Globus pallidus (tissue), 1 donor: ENCODE measurements at places on chromosomes 12 and 14.

DNA sequence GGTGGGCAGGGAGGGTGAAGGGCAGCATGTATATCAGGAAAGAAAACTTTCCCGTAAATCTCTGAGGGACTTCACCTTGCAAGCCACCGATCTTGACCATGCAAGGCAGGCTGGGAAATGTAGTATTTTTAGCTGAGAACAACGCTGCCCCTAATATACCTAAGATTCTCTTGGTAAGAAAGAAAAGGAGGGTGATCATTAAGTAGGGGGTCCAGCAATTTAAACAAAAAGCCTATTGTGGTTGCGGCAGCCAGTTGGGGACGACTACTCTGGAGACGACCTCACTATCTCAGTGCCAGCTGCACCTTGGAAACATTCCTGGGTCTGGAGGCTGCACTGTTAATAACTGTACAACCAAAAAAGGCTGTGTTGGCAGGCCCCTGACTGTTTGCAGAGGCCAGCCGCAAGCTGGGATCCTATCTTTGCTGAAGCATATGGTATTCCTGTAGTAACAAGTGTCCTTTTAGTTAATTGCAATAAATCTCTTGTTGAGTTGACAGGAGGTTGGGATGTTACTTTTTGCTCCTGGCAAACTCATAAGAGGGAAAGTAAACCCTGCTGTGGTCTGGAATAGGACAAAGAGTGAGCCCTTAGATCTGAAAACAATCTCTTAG lies 6.4 kb downstream of the APOLD1 start:
- DNase-seq: no peak

- no peak for DNase-seq
Observed at GRCh38 chr14:65228436-65228835, 126.1 kb upstream of the MAX start.

- DNase-seq: no peak
Observed at GRCh38 chr14:88829685-88830302, 5.3 kb downstream of the TTC8 start.

DNA sequence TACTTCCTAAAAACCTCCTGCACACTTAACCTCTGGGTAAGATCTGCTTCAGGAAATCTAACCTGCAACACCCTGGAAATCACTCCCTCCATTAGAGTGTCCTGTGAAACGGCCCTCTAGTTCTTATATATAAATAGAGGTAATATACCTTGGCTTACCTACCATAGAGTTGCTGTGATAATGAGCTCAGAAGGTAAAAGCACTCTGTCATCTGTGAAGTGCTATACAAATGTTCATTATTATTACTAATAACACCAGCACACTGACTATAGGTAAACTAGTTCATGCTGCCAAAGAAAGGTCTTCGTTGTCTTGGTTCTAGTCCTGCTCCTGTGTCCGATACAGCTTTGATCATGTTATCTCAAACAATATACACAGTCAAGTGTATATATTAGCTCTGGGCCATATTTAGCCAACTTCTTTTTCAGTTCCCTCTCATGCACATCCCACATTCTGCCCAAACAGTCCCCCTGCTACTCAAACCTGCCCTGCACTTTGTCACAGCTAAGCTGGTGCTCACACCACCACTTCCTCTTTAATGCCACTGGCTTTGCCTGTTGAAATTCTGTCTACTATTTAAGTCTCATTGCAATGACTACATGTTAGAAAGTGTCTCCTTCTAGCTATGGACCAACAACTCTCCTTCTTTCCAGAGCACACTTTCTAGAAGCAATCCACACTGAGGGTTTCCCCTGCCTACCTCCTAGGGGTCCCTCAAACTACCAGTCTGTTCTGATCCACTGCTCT lies 5.1 kb downstream of the E2F7 start:
- DNase-seq: peak; percentile 24

DNA sequence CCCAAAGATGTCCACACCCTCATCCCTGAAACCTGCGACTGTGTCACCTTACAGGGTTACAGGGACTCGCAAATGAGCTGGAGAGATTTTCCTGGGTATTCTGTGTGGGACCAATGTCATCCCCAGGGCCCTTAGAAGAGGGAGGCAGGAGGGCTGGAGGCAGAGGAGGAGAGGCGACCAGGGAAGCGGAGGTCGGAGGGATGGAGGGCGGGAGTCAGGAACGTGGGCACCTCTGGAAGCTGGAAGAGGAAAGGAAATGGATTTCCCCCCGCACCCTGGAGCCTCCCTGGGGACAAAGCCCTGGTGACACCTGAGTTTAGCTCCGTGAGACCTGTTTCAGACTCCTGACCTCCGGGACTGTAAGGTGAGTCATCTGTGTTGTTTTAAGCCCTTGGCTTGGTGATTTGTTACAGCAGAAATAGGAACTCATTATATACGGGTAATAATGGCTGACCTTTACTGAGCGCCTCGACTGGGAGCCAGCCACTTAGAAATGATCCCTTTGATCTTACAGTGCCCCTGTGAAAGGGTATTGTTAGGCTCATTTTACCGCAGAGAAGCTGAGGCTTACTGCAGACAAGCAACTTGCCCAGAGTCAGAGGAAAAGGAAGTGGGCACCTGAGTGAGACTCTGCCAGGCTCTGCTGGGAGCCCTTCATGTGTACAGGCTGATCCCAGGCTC lies 29.3 kb upstream of the FZD10 start:
- no peak for DNase-seq

- peak; percentile 77 for DNase-seq
Observed at GRCh38 chr12:67943141-67943892, 45.9 kb upstream of the IFNG-AS1 start.

DNA sequence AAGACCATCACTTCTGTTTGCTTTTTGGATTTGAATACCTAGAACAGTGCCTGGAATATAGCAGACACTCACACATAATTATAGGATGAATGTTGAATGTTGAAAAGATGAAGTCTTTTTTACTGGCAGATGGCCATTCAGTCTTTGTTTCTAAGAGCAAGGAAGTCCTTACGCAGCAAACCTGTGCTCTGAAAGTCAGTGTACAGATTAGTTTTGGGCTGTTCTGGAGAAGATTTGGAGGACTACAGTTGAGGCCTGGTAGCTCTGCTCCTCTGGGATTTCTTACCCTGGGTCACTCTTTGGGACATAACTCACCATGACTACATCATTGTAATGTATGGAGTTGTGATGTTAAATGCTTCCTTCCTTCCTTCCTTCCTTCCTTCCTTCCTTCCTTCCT lies 3.3 kb downstream of the OR4E2 start:
- no peak for DNase-seq

GRCh38 chr12:28216016-28216415 lies 25.8 kb downstream of the CCDC91 start:
- DNase-seq: no peak

- no peak for DNase-seq
Observed at GRCh38 chr12:95976416-95976832, 19.7 kb downstream of the HAL start.

GRCh38 chr12:103177639-103178255 lies 220.3 kb downstream of the ASCL1 start:
- peak; percentile 5 for DNase-seq

DNA sequence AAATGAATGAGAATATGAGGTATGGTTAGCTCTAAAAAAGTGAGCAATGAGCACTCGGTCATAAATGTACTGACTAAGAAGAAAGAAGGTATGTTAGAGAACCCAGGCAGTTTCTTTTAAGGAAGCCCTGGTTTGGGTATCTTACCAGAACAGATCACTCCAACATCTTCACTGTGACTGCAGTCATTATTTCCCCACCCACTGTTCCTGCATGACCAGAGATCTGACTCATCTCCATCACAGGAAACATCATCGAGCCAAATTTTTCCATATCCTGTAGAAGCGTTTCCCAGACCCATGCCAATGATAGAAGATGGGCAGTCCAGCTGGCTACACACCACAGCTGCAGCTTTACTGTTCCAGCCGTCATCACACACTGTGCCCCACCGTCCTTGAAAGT lies 48.0 kb downstream of the CD163L1 start:
- DNase-seq: no peak

DNA sequence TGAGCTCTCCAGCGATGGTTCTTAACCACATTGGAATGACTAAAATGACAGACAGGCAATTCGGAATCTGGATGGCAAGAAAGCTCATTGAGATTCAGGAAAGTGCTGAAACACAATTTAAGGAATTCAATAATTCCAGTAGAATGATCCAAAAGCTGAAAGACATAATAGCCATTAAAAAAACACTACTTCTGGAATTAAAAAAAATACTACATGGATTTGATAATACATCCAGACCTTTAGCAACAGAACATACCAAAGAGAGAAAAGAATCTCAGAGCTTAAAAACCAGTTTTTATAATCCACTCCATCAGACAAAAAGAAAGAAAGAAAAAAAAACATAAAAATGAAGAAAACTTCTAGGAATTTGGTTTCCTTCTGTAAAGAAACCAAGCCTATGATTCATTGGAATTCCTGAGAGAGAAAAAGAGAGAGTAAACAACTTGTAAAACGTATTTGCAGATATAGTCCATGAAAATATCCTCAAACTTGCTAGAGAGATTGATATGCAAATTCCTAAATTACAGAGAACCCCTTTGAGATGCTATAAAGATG lies 52.8 kb downstream of the SLCO1B1 start:
- DNase-seq: no peak

DNA sequence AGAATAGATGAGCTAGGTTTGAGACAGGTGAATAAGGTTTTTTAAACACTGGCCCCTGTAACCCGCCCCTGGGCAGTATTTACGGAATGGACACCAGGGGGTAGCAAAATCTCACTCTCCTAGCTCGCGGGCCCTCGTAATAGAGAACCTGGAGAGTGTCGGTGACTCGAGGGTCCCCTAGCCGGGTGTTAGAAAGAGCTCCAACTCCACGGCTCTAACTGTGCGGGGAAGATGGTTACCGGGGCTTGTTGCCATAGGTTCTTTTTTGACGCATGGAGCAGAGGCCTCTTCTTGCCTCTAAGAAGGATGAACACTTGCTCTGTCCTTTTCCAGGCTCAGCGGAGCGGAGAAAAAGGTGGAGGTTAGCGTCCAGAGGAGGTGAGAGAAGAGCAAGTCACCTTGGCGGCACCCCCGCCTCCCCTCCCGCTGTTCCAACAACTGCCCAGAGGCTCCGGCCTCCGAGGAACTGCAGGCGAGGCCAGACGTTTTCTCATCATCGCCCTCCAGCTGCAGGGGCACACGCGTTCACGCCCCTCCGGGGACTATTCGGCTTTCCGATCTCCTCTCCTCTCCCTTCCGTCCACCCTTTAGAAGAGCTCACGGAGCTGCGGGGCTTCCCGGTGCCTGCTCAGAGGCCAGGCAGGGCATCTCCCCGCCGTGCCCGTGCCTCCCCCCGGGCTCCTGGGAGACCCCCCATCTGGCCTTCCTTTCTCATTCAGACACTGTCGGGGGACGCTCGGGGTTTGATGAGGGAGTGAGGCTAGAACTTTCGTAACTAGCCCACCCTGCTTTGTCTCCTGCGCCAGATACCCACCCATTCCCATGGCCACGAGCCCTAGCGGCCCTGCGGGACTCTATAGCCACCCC lies 1.4 kb upstream of the ARHGEF40 start:
- peak; percentile 67 for DNase-seq
